ENCODE measurements at places on chromosomes 5 and 9. TPM values are rescaled to one million over a fixed set of nuclear protein-coding genes. Genes with fewer than 3 reads are reported as not detected.

The PLAC8L1 gene
- 0.24 TPM for total RNA-seq

The STARD4 gene
- total RNA-seq = 11.9 TPM

DNA sequence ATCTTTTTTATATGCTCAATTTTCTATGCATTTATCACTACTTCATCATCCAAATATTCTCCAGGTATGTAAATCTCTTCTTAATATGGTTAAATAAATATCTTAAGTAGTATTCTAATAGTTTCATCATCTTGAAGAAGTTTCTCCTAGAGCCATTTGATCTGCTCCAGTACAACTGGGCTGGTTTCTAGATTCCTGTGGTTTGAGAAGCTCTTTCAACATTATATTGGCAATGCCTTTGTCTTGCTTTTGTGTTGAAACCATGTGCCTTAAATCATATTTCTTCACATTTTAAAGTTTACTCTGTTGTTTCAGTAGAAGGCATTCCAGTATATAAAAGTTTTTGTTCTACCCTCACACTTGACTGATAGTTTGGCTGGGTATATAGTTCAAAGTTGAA is 27.6 kb downstream of the MBLAC2 start:
- no peak for DNase-seq

DNA sequence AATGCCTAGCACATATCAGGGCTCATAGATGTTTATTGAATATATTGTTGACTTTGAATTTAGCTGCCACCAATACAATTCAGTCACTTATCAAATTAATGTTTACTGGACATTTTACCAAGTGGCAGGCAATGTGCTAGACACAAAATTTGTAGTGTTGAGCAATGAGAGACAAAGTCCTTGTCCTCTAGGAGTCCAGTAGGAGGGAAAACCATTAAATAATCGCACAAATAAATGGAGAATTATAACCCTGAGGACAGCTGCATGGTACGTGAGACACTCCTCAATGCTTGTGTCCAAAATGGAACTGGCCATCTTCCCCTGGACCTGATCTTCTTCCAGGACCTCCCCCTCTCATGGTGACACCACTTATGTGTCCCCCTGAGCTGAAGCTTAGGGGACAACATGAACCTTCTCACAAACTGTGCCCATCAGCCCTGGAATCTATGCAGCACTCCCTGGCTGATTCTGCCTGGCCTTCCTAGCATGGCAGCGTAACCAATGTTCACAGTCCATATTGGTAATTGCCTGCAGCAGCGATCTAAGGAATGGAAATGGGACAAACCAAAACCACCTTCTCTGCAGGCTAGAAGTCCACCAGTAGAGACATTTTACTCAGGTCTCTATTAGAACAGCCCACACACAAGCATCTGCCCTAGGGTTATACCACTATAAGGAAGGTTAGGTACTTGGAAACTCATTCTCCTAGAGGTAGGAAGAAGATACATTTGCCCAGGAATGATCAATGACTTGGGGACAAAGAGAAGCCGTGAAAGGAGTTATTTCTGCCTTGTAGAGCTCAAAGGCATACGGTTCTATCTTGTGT is 75.5 kb downstream of the FGF1 start:
- DNase-seq = no peak

GRCh38 chr9:101375546-101375945 is 9.3 kb downstream of the BAAT start:
- no peak for DNase-seq

DNA sequence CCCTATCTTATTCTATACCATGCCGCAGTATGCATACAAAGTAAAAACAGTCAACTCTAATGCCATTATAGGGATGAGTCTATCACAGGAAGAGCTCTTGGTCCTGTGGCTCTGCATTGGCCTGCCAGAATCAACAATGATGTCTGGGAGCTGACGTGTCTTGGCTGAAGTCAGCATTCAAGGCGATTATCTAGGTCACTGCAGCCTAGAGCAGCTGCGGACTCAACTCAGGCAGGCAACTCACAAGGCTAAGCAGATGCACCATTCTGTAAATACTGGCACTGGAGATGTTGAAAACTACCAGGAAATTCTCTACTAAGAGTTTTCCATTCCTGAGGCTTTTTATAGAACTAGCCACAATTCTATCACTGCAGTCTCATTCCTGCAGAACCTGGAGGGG is 13.3 kb downstream of the SPATA9 start:
- DNase-seq = no peak
